ENCODE measurements at places on chromosomes 5 and 9. TPM values are rescaled to one million over a fixed set of nuclear protein-coding genes. Genes with fewer than 3 reads are reported as not detected.

DNA sequence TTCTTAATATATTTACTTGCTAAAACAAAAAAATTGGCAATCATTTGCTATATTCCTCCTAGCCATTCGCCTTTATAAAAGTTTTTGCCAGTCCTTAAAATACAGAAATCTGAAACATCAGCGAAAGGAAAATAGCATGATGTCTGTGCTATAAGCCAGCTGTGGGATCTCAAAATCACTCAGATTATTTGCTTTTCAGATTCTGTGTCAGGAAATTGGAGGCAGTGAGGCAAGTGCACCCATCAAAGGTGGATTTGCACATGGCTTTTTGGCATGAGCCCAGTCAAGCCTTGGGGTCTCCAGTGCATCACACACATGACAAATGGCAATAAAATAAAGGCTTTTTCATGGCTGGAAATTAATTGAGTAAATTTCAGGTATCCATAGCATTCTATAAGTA, 196.8 kb upstream of the DAPK1 start:
- H3K27ac ChIP-seq, result no peak overlapping the region
- no peak for DNase-seq
- H3K27me3 ChIP-seq, result no peaks in the 10 kb centered on the region
- H3K4me1 ChIP-seq, result peaks cover 42% of the 10 kb centered on the region
- H3K36me3 ChIP-seq, result no peaks in the 10 kb centered on the region
- no peak overlapping the region for H3K4me3 ChIP-seq

- H3K27ac ChIP-seq, result no peak overlapping the region
- H3K36me3 ChIP-seq, result peaks cover 2% of the 10 kb centered on the region
- no peaks in the 10 kb centered on the region for H3K4me1 ChIP-seq
- DNase-seq, result no peak
Measured at GRCh38 chr9:21267485-21268346, 27.9 kb upstream of the IFNA14 start.

DNA sequence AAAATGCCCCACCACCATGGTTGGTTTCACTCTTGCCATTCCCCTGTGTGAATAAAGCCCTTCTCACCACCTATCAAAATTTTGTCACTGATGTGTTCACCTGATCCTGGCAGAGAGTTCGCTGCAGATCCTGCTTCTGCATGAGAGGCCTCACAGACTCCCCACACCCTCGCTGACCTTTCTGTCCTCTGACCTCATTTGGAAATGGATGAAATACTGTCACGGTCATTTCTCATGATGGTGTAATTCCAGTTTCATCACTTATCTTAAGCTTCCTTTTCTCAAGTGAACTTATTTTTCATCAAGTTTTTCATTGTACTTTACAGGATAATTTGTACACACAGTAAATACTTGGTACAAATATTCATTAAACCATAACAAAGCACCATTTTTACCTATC, 131.3 kb downstream of the FRMD3 start:
- H3K27me3 ChIP-seq, result peaks cover 3% of the 10 kb centered on the region
- H3K27ac ChIP-seq, result no peak overlapping the region
- peaks cover 9% of the 10 kb centered on the region for H3K4me1 ChIP-seq
- H3K36me3 ChIP-seq, result peaks cover 2% of the 10 kb centered on the region
- no peak overlapping the region for H3K4me3 ChIP-seq
- no peak for DNase-seq

DNA sequence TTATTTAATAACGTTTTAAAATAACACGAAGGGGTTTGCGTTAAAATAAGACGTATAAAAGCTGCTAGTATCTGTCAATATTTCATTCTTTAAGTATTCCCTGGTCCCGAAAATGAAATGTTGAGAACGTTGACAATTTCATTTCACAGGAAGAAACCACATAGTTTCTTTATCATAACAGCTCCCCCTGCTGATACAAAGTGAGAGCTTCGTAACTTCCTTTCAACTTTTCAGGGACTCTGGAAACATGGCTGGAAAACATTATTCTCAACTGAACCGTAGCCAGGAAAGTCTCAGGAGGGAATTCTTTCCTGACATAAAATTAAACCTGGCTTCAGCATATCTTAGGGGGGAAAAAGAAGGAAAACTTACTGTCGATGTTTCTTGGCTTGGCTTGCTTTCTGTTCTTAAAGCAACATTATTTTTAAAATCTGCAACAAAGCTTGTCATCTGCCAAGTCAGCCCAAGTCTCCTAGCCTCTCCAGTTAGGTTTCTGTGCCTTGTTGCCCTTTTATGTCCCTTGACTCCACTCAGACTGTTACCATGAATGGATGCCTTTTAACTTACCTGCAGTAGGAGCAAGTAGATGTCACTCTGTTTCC, 122.9 kb upstream of the DAB2 start:
- H3K4me1 ChIP-seq, result peaks cover 14% of the 10 kb centered on the region
- H3K27me3 ChIP-seq, result no peaks in the 10 kb centered on the region
- peak overlapping the region; percentile 78 for H3K27ac ChIP-seq
- no peaks in the 10 kb centered on the region for H3K36me3 ChIP-seq
- no peak for DNase-seq

GRCh38 chr9:136007934-136008692, 46.9 kb upstream of the UBAC1 start:
- no peak overlapping the region for H3K4me3 ChIP-seq
- H3K4me1 ChIP-seq, result peaks cover 41% of the 10 kb centered on the region
- H3K36me3 ChIP-seq, result peaks cover 6% of the 10 kb centered on the region
- H3K27me3 ChIP-seq, result no peaks in the 10 kb centered on the region
- H3K27ac ChIP-seq, result peak overlapping the region; percentile 71

DNA sequence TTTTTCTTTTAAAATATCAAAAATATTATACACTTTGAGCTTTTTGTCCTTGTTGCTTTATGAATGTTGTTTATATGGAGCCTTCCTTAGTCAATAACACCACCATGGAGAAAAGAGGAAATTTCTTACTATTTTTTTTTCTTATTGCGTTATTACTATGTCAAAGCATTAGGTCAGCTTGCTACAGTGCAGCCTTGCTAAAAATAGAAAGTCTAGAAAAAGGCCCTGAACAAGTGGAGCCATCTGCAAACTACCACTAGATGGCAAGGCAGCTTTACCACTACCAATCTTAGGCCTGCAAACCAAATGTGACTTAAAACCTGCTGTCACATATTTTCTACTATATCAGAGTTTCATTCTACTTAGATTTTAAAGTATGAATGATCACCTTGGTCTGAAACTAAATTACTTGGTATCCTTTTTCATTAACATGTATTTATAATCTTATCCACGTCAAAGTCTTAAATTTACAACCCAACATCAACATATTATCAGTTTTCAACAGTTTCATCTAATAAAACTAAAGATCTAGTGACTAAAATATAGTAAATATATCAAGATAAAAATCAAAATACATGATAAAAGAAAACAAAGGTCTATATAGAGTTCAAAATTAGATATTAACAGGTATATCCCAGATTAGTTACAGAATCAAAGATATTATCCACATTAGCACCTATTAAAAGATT, 113.1 kb upstream of the ACOT12 start:
- DNase-seq, result no peak
- peak overlapping the region; percentile 59 for H3K27ac ChIP-seq
- peaks cover 14% of the 10 kb centered on the region for H3K36me3 ChIP-seq
- peaks cover 6% of the 10 kb centered on the region for H3K4me1 ChIP-seq
- H3K4me3 ChIP-seq, result no peak overlapping the region
- H3K27me3 ChIP-seq, result no peaks in the 10 kb centered on the region

GRCh38 chr9:886886-887285, 45.4 kb downstream of the DMRT1 start:
- DNase-seq, result no peak
- H3K27me3 ChIP-seq, result peaks cover 11% of the 10 kb centered on the region
- no peak overlapping the region for H3K27ac ChIP-seq
- H3K4me1 ChIP-seq, result no peaks in the 10 kb centered on the region
- no peak overlapping the region for H3K4me3 ChIP-seq

The SLC22A4 gene
- total RNA-seq, result 5.4 TPM

Data from chondrocyte (in vitro differentiated cells).